ENCODE measurements at places on chromosomes 6 and 20.
A peak's percentile ranks its signal among the peaks of the same experiment; 100 is the strongest.

DNA sequence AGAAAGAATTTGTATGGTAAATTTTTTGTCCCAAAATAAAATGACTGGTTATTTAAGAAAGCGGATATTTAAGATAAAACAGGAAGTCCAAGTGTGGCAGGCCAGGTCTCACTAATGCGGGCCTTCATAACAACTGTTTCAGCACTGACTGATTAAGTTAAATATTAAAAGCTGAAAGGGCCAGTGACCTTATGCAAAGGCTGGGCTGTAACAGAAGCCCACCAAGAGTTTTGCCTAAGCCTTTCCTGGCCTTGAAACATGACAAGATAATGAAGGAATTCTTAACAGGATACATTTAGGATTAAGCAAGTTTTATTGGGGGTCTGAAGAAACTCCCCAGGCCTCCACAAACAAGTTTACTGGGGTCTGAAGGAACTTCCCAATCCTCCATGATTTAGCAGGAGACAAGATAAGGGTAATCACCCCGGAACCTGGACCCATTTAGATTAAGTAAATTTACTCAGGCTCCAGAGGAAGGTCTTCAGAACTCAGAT lies 36.3 kb downstream of the ZNF133 start:
- DNase-seq, result no peak

GRCh38 chr6:36386495-36387439 lies 702 bp downstream of the ETV7 start:
- no peak for DNase-seq

DNA sequence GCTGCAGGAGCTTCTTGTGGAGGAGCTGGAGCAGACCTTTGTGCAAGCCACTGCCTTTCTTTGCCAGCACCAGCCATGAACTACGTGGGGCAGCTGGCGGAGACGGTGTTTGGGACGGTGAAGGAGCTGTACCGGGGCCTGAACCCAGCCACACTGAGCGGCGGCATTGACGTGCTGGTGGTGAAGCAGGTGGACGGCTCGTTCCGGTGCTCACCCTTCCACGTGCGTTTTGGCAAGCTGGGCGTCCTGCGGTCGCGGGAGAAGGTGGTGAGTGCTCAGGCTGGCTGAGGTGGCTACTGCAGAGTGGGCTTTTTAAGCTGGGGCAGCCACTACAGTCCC lies 5.1 kb downstream of the LPIN3 start:
- DNase-seq, result no peak

DNA sequence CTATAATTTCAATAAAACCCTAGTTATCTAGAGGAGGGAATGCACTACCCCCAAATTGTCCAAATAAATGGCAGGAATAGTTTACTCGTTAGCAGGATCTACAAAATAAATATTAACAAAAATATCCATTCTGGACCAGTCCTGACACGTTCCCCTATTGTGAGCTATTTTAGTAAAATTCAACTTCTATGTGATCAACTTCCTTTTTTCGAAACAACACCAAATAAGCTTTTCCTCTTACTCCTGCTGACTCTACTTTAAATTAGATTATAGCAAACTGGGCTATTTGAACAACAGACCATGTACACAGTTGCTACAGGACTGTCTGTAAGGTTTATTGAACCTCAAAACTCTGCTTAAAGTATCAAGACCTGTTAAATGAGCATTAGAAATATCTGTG lies 154.3 kb downstream of the IPCEF1 start:
- DNase-seq, result no peak

DNA sequence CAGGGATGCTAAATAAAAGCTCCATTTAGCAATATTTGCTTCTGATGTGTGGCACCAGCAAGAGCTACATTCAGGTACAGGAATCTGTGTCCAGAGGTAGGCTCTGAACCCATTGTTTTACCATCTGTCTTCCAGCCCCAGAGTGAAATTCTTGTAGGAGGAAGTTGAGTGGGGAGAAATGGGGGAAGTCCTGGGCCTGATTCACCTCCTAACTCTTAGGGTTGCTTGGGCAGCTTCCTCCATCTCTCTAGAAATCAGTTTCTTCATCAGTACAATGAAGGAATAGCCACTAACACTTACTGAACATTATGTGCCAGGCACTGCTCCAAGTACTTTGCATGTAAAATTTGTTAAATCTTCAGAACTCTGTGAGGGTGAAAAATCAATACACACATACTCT lies 35.1 kb upstream of the TSPYL1 start:
- DNase-seq, result no peak

- no peak for DNase-seq
Observed at GRCh38 chr20:57397693-57398108, 6.5 kb downstream of the RBM38 start.

DNA sequence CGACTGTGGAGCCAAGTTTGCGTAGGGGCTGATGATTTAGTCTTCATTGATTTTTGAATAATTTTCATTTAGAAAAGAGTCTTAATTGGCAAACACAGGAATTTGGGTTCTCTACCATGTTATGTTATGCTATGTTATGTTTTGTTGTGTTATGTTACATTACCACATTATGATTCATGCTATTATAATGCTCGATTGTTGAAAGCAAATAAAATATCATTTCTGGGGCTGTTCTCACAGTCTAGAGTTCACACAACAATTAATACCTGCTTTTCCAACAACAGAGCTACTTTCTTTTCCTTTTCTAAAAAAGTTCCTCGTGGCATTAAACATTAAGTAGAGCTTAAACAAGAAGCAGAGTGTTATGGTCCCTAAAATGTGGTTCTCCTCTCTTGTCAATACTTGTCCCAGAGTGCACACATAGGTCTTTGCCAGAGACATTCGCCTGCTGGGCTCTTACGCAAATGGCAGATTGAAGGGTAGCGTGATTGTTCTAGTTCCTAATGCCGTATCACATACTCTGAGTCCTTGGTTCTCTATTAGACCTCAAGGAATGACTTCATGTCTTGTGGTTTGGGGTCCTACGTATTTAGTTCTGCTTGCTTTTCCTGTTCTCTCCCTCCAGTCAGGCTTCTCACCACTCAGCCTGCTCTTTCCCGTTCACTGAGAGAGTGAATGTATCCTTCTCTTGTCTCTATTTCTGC lies 370.3 kb downstream of the CD109 start:
- DNase-seq, result no peak

- DNase-seq, result no peak
Observed at GRCh38 chr20:9375221-9375681, 139.1 kb upstream of the LAMP5 start.

GRCh38 chr20:19185083-19185482 lies 27.4 kb upstream of the SLC24A3 start:
- no peak for DNase-seq

DNA sequence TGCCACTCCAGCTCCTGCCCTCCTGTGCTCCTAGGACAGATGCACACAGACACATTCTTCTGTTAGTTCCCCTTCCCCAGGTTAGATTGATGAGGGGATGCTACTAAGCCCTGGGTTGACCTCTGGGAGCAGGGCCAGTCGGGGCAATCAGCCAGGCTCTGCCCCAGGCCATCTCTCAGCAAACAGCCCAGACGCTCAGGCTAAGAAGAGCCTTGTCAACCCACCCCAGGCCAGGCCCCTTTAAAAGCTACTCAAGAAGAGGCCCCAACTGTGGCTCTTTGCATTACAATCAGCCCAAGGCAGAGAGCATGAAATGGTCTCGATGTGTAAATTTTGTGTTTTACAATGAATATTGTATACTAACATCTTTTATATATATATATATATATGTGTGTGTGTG lies 107.4 kb downstream of the TFAP2A start:
- DNase-seq, result no peak

DNA sequence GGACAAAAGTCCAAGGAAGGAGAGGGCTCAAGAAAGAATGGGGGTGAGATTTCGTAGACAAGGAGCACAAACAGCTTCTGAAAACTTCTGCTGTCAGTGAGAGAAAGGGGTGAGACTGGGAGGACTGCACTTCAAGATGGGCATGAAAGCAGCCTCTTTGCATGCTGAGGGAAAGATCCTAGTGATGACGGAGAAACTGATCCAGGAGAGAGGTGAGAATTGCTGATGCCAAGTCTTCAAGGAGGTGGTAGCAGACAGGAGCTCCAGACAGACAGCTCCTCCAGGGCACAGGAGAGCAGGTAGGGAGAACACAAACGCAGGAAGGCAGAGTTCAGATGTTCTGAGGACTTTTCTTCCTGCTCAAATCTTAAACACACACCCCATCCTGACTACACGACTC lies 303.9 kb downstream of the GMDS start:
- DNase-seq, result no peak

GRCh38 chr6:113632220-113632864 lies 224.8 kb upstream of the MARCKS start:
- peak; percentile 16 for DNase-seq

- no peak for DNase-seq
Observed at GRCh38 chr20:62961310-62961783, 8.8 kb downstream of the SLC17A9 start.

GRCh38 chr20:8432435-8433148 lies 300.5 kb downstream of the PLCB1 start:
- no peak for DNase-seq

- no peak for DNase-seq
Observed at GRCh38 chr6:80182308-80182707, 75.8 kb downstream of the BCKDHB start.

All from stimulated activated CD4-positive, alpha-beta T cell treated with anti-CD3 and anti-CD28 coated beads, TNF-alpha, amount 100 ng/mL, for 48 hours (primary cell).